ENCODE measurements at places on chromosomes 12 and 14.
A peak's percentile ranks its signal among the peaks of the same experiment; 100 is the strongest.

DNA sequence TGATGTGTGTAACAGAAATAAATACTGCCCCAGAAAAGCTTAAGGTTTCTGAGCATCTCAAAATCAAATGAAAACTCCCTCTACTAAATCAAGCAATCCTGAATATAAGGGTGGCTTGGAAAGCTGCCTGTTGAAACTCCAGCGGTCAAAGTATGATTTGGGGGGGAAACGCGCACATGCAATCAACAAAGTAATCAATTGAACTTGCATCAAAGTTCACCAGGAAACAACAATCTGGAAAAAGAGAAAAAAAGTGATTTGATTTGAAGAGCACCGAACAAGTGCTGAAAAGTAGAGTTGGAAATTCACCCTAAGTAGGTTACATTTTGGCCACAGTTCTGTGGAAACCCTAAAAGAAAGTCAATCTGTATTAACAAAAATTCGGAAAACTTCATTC, 700 bp downstream of the CNIH1 start:
- no peak for DNase-seq

DNA sequence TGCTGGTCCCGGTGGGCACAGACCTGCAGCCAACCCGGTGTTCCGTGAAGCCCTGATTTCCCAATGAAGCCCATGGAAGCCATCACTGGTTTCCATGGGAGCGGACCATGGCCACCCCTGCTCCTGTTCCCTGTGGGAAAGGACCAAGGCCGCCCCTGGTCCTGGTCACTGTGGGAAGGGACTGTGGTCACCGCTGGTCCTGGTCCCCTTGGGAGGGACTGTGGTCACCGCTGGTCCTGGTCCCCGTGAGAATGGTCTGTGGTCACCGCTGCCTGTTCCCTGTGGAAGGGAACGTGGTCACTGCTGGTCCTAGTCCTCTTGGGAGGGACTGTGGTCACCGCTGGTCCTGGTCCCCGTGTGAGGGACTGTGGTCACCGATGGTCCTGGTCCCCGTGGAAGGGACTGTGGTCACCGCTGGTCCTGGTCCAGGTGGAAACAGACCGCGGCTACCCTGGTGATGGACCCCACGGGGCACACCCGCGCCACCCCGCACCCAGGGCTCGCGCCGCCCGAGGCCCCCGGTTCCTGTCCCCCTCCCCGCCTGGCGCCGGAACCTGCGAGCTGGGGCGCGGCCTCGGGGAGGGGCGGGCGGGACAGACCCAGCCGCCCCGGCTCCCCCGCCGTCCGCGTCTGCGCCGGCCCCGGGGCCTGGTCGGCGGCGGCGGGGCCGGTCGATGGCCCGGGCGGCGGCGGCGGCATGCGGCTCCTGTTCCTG, at the start of gene GLT1D1:
Gene GLT1D1 (plus strand): TSS at position 594 of the 715 bp plus-strand sequence. CDS start 104 bp downstream, at position 698.
- DNase-seq: no peak

DNA sequence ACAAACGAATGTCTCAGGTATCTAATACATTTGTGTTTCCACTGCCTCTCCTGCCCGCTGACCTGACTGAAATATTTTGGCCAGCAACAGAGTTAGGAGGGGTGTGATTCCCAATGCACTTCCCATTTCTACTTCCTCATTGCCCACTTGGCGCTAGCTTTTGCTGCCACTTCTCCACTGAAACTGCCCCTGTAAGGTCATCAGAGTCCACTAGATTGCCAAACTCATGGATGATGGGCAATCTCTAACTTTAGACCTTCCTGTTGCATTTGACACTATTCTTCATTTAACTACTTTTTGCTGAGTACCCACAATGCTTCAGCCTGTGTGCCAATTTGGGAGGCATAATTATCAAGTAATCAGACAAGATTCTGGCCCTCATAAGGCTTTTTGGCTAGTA, 40.8 kb downstream of the GPR65 start:
- DNase-seq: no peak

- no peak for DNase-seq
Observed at GRCh38 chr12:5758347-5758746, 186.7 kb downstream of the ANO2 start.

DNA sequence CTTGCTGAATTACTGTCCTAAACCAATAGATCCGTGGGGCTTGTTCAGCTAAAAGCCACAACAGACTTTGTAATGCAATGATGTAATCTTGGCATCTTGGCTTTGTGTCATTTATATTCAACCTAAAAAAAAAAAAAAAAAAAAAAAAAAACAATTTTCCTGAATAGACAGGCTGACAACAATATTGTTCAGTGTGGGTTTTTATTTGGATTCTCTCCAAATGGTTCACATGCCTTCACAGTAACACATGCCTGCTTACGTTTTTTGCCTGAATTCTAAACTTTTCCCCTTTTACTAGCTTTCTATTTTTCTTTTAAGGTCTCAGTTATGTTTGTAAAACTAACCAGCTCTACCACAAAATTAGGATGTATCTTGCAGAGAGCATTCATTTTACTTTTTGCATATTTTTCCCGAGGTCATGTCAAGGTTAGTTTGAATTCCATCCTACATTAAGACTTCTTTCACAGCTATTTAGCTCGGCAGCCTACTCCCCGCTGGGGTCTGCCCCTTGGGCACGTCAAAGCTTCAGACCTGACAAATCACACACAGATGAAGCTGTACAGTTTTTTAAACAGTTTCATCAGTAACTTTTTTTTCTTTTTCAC, 213.7 kb upstream of the NPAS3 start:
- DNase-seq: no peak

- DNase-seq: no peak
Observed at GRCh38 chr14:61638595-61639387, 56.5 kb upstream of the HIF1A start.

DNA sequence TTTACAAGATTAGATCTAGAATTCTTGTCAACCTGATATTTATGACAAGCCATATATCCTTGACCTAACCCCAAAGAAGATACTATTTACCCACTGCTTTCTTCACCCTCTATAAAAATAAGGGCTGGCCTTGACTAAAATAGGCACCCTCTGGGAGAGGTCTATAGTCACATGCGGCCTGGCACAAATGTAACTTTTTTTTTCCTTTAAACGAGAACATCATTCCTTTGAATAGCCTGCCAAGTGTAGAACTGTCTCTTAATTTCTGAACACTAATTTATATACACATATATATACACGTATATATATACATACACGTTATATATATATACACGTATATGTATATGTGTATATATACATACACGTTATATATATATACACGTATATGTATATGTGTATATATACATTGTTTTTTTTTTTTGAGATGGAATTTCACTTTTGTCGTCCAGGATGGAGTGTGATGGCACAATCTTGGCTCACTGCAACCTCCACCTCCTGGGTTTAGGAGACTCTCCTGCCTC, 18.6 kb downstream of the PPTC7 start:
- DNase-seq: no peak

- no peak for DNase-seq
Observed at GRCh38 chr12:67223225-67223624, 45.9 kb upstream of the CAND1 start.

GRCh38 chr14:64232095-64232838, 61.9 kb downstream of the ESR2 start:
- DNase-seq: no peak

GRCh38 chr14:104641753-104642539, 37.4 kb upstream of the TMEM179 start:
- no peak for DNase-seq

DNA sequence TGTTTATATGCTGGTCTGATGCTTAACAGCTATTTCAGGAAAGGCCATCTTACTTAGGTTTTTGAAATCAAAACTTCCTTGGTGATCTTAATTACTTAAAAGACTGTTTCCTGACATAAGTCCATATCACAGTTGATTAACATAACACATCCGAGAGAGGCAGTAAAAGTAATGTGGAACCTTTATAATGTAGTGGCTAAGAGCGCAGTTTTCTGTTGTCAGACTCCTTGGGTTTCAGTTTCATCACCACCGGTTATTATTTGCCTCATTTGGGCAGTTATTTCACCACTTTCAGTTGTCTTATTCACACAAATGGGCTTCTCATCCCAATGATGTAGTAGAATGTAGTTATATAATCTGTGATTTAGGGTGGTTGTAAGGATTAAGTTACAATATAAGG, 30.9 kb downstream of the TBC1D15 start:
- no peak for DNase-seq

- no peak for DNase-seq
Observed at GRCh38 chr12:67669934-67670631, 21.5 kb downstream of the DYRK2 start.

- DNase-seq: peak; percentile 80
Observed at GRCh38 chr12:16610001-16610585, 4.1 kb upstream of the LMO3 start.

GRCh38 chr14:99035712-99036610, 236.0 kb downstream of the BCL11B start:
- peak; percentile 19 for DNase-seq

- no peak for DNase-seq
Observed at GRCh38 chr14:65042296-65042695, 55.6 kb downstream of the FNTB start.

- no peak for DNase-seq
Observed at GRCh38 chr14:59339524-59340330, 125.5 kb downstream of the GPR135 start.

- peak; percentile 70 for DNase-seq
Observed at GRCh38 chr12:109393437-109394345, 46.0 kb downstream of the MYO1H start.

GRCh38 chr12:119578112-119578511, 15.5 kb upstream of the TMEM233 start:
- no peak for DNase-seq

All from NCI-H1417 treated with DMSO at 0.1 percent for 48 hours (cell line).